NCI-H1105 treated with DMSO at 0.1 percent for 48 hours (cell line): ENCODE measurements at places on chromosomes 4 and X.
A peak's percentile ranks its signal among the peaks of the same experiment; 100 is the strongest.

DNA sequence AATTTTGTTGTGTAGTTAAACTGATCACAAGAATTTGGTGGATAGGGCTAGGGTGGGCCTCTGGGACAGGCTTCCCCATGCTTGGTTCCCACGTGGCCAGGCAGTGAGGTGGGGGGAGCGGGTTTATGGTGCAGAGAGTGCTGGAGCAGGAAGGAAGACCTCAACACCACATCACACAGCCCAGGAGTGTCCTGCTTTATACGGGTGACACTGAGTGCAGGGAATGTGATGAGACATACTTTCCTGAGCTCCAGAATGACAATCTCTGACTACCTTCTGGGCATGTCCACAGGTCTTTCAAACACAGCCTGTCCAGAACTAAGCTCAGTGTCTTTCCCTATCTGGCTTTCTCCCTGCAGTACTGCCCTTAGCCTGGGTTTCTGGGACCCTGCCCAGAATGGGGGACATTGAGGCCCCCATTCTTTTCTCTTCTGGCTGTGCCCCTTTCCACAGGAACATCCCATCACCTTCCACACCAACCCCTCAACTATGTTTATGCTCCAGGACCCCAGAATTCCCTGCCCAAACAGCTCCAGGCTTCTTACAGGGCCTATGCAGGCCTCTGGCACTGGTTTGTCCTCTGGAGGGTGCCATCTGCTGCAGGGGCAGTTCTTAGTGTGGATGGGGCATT, 36.5 kb upstream of the RASL11B start:
- DNase-seq: no peak

DNA sequence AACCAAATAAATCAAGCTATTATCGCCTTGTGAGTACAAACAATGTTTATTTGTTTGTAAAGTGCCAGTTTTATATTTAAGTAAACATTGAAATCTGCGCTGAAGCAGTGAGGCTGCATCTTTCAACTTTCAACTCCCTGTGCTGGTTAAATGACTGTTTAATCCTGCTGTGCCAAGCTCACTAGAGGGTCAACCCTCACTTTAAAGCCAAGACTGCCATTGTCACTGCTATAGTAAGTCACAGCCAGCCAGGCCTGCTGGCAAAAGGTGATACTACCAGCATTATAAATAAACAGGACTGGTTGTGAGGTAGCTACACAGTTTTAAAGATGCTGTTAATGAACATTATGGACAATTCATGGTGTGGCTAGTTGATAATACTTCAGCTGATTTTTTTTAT, 34.6 kb downstream of the EFHC2 start:
- DNase-seq: no peak

DNA sequence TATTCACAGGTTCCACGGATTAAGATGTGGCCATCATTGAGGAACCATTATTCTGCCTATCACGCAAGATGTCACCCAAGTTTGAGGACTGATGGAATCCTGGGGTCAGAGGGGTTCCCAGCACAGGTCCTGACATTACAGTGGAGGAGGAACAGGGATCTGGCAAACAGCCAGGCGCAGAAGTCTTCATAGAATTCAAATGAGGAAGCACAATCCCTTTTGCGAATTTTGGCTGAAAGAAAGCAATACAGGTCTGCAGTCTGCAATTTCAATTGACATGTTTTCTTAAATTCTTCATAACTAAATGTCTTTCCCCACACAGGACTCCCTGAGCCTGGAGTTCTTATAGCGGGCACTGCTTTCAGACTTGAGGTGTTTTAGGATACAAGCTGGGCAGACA, 14.5 kb downstream of the DOCK11 start:
- no peak for DNase-seq

GRCh38 chr4:170305627-170306026, 215.9 kb upstream of the AADAT start:
- DNase-seq: no peak

GRCh38 chrX:6292599-6292998, 63.9 kb upstream of the NLGN4X start:
- no peak for DNase-seq

DNA sequence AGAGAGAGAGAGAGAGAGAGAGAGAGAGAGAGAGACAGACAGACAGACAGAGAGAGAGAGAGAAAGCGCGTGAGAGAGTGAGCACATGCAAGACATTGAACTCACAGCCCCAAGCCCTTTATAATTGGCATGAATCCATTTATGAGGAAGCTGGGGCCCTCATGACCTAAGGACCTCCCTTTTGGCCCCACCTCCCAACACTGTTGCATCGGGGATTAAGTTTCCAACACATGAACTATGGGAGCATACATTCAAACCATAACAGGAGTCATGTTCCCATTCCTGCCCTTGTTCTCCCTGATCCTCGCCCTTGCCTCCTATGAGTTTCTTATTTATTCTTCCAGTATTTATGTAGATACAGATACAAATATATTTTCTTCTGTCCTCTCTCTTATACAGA, 269.8 kb upstream of the ARX start:
- DNase-seq: no peak

GRCh38 chr4:184288451-184289178, 70.9 kb upstream of the ENPP6 start:
- DNase-seq: no peak

GRCh38 chr4:186554914-186555827, at the start of gene MTNR1A:
Gene MTNR1A (minus strand): TSS chr4:186555567. CDS start chr4:186555365, 202 bp downstream.
- no peak for DNase-seq

DNA sequence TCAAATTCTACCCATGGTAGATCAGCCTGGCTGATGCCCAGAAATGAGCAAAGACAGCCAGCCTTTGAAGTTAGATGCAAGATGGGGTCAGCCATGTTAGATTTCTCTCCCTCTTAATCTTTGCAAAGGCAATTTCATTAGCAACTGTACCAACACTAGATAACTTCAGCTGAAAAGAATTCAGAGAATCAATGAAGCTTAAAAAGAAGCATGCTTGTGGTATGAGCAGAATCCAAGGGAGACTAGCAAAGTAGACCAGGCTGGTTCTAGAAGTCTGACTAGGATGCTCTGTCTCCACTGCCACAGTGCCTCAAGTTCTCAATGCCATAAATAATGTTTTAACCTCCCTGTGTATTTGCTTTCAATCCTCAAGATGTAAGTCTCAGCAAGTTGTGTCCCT, 247.3 kb downstream of the SLC7A11 start:
- no peak for DNase-seq

GRCh38 chrX:154437971-154438893, 1.3 kb downstream of the GDI1 start:
- no peak for DNase-seq

GRCh38 chrX:37371578-37371991, 22.4 kb downstream of the PRRG1 start:
- no peak for DNase-seq

DNA sequence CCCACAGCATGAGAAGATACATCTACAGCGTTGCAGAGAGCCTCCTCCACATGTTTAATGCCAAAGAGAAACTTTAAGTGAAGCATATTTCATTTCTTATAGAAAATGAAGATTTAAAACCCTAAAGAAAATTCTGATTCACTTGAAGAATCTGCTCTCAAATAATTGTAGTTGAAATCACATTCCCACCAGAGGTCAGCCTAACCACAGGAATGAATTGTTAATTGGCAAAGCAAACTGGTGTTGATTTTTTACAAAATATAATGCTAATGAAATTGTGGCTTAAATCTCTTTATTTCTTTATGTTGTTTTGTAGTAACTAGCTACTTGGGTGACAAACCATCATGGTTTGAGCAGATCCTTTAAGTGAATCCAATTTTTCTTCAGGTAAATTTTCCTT, 31.1 kb upstream of the WDR17 start:
- no peak for DNase-seq

DNA sequence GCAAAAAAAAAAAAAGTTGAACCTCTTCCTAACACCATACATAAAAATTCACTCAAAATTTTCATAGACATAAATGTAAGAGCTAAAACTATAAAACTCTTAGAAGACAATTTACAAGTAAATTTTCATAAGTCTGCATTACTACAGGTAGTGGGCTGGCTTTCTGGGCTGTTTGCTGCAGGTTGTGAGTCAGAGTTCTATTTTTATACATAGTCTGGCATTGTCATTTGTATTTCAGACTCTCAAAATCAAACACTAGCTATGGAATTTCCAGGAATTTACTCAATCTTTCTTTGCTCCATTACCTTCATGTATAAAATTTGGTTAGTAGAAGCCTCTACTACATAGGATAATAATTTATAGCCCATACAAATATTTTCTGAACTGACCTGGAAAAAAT, 227.2 kb downstream of the COX18 start:
- no peak for DNase-seq

- peak; percentile 53 for DNase-seq
Observed at GRCh38 chr4:8225706-8226443, 26.8 kb downstream of the SH3TC1 start.

DNA sequence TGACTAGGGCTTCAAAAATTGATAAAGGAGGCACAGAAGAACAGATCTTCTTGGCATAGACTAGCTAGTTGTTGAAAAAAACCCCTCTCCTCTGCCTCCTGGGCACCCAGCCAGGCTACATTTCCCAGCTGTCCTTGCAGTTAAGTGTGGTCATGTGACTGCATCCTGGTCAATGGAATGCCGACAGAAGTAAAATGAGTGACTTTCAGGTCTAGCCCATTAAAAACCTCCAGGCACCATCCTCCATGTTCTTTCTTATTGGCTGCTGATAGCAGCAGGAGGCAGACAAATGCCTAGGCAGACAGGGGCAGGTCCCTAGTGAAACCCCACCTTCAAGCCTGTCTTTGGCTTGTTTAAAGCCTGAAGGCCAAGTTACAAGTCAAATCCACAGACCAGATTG, 35.3 kb downstream of the ATXN3L start:
- DNase-seq: peak; percentile 1

DNA sequence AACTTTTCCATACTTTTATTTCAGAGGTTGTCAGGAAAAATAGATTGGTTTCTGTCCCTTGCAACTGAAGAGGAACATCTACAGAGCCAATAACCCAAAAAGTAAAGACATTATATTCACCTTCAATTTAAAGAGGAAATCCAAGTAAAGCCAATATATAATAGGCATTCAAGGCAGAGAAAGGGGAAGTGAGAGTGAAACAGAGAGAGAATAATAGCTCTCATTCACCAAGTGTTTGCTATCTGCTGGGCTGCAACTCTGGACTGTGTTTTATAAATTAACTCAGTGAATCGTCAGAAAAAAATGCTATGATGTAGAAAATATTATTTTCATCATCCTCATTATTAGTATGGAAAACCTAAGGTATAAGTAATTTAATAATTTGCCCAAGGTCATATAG, 448.5 kb downstream of the TRAM1L1 start:
- DNase-seq: no peak

GRCh38 chrX:85499400-85499799, 119.9 kb upstream of the POF1B start:
- no peak for DNase-seq

GRCh38 chr4:122705547-122706117, 26.9 kb upstream of the BBS12 start:
- no peak for DNase-seq

- no peak for DNase-seq
Observed at GRCh38 chr4:37503261-37503660, 182.9 kb downstream of the RELL1 start.

GRCh38 chrX:19804151-19804550, 83.2 kb downstream of the SH3KBP1 start:
- DNase-seq: no peak

DNA sequence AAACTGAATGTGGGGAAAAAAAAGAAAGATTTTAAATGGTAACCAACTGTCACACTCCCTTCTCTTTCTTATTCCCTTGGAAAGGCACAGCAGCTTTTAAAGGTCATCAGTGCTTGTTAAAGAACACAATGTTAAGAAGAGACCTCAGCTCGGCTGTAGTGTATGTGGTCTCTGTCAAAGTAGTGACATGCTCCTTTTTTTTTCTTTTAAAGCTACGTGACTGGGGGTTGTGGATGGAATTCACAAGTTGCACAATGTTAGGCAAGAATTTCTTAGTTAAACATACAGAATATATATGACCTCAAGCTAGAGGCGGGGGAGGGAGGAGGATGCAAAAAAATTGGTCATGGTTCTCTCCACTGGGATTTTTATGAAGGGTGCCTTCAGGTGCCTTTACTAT, 45.6 kb downstream of the OCRL start:
- no peak for DNase-seq

- peak; percentile 40 for DNase-seq
Observed at GRCh38 chrX:103376979-103377324, 614 bp downstream of the BEX3 start.

GRCh38 chrX:47748576-47748975, 88.1 kb upstream of the ZNF81 start:
- DNase-seq: no peak

- DNase-seq: no peak
Observed at GRCh38 chr4:88062843-88063242, 55.4 kb downstream of the PKD2 start.

DNA sequence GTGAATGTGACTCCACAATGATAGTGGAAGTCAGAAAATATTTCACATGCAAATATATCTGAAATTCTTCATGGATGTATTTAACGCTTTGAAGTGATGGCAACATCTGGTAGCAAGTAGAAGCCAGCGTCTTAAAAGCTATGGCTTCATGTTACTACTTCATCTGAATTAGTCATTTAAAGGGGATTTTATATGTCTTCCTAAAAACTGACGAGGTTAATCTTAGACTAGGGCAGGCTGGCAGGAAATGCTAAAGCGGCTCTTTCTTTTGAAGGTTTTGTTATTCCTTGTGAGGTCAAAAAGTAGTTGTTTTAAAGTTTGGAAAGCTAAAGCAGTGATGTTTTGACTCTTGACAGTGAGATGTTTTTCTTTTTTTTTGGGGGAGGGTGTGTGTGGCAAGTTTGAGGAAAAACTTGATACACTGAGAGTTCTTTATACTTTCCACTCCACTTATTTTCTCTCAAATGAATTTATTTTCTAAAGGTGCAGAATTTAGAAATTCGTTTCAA, 22.6 kb downstream of the PLS3 start:
- no peak for DNase-seq

GRCh38 chrX:31036895-31037294, 34.9 kb downstream of the FTHL17 start:
- DNase-seq: no peak

DNA sequence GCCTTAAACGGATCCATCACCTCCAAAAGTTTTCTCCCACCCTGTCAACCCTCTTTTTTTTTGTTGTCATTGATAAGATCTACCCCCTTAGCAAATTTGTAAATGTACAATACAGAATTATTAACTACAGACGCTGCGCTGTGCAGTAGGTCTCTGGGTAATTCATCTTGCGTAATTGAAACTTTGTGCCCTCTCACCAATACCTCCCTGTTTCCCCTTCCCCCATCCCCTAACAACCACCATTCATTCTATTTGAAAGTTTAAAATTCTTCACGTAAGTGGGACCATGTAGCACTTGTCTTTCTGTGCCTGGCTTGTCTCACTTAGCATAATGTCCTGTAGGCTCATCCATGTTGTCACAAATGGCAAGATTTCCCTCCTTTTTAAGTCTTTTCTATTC, 45.8 kb upstream of the CLDN34 start:
- DNase-seq: no peak

DNA sequence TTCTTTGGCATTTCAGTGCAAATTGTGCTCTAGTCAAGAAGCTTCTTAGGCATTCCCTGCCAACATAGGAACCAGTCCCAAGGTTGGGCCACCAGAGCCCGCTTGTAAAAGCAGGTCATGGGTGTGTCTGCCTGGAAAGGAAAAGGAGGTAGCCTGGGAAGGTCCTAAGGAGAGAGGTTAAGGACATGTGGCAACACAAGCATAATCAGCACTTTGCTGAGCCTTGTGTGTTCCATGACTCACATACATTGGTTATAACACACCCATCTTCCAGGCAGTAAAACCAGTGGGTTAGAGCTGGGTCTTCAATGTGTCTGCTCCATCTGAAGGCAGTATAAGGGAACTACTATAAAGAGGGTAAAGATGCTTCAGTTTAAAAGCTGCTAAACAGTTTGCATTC, 165.0 kb downstream of the FHIP1A start:
- DNase-seq: no peak
